ENCODE measurements at places on chromosomes 1 and 21. TPM values are rescaled to one million over a fixed set of nuclear protein-coding genes. Genes with fewer than 3 reads are reported as not detected.

Gene SAMD11
- not detected for total RNA-seq

Gene TRIM58
- 0.08 TPM for total RNA-seq

Gene NCMAP
- not detected for total RNA-seq

Gene KRTAP21-2
- not detected for total RNA-seq

Gene GBP6
- total RNA-seq = 0.25 TPM

Gene ELF3
- total RNA-seq = 0.10 TPM

Data from activated CD8-positive, alpha-beta memory T cell treated with anti-CD3 and anti-CD28 coated beads for 36 hours (primary cell).